ENCODE measurements at places on chromosomes 6 and 20. TPM values are rescaled to one million over a fixed set of nuclear protein-coding genes. Genes with fewer than 3 reads are reported as not detected.
A peak's percentile ranks its signal among the peaks of the same experiment; 100 is the strongest.

- no peak for DNase-seq
- H3K4me1 ChIP-seq = no peaks in the 10 kb centered on the region
- peaks cover 9% of the 10 kb centered on the region for H3K27me3 ChIP-seq
- no peaks in the 10 kb centered on the region for H3K36me3 ChIP-seq
- no peak overlapping the region for H3K27ac ChIP-seq
These were observed 290.2 kb downstream of the PHACTR1 start for GRCh38 chr6:13006578-13007300.

DNA sequence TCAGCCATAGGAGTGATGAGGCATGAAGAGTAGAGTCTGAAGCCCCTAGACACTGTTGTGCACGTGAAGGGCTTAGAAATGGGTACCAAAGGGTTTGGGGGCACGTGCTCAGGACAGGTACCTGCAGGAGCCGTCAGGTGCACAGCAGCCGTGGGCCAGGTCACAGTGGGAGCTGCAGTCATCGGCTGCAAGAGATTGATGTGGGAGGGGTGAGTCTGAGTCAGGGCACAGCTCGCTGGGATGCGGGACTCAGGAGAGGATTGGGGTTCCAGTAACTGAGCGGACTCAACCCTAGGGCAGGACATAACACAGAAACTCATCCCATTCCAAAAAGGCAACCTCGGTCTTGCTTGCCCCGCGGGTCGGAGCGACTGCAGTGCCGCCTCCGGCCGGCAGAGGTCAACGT is 1.1 kb downstream of the DLK2 start:
- H3K4me1 ChIP-seq = peaks cover 15% of the 10 kb centered on the region
- H3K27ac ChIP-seq = peak overlapping the region; percentile 45
- no peaks in the 10 kb centered on the region for H3K27me3 ChIP-seq
- no peak overlapping the region for H3K4me3 ChIP-seq

DNA sequence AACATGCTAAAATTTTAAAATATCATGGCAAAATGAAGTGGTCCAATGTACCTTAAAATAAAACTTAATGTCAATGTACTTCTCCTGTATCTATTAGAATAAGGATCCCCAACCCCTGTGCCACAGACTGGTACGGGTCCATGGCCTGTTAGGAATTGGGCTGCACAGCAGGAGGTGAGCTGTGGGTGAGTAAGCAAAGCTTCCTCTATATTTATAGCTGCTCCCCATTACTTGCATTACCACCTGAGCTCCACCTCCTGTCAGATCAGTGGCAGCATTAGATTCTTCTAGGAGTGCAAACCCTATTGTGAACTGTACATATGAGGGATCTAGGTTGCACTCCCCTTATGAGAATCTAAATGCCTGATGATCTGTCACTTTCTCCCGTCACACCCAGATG is 86.0 kb downstream of the SLC16A10 start:
- H3K4me1 ChIP-seq = peaks cover 42% of the 10 kb centered on the region
- peak overlapping the region; percentile 51 for H3K27ac ChIP-seq
- no peaks in the 10 kb centered on the region for H3K36me3 ChIP-seq
- no peaks in the 10 kb centered on the region for H3K27me3 ChIP-seq
- peak overlapping the region; percentile 75 for H3K4me3 ChIP-seq

DNA sequence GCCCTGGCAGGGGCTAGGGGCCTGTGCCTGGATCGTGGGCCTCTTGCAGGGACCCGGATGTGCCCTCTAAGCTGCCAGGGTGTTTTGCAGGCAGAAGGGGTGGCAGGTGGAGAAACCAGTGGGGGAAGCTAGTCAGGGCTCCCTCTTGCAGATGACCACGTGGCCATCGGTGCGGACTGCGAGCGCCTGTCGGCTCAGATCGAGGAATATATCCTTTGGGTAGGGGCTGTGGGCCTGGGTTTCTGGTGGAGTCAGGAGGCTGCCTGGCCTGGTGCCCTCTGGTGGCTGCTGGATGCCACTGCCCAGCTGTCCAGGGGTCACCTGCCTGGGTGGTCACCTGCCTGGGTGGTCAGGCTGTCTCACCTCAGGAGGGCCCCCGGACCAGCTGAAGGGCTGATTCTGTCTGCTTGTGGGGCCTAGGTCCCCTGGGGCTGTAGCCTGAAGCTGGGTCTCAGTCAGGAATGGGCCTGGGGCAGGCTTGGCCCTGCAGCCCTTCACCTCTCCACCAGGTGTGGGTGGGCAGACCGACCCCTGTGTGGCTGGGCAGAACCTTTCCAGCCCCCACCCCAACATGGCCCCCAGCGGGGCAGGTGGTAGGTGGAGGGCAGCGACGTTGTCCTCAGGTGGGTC is 6.7 kb downstream of the TCEA2 start:
- peaks cover 14% of the 10 kb centered on the region for H3K36me3 ChIP-seq
- H3K27ac ChIP-seq = no peak overlapping the region
- DNase-seq = no peak
- H3K27me3 ChIP-seq = no peaks in the 10 kb centered on the region

- H3K4me1 ChIP-seq = no peaks in the 10 kb centered on the region
- no peak overlapping the region for H3K27ac ChIP-seq
- H3K27me3 ChIP-seq = peaks cover 8% of the 10 kb centered on the region
These were observed 89.2 kb downstream of the DNAH8 start for GRCh38 chr6:38804358-38804757.

DNA sequence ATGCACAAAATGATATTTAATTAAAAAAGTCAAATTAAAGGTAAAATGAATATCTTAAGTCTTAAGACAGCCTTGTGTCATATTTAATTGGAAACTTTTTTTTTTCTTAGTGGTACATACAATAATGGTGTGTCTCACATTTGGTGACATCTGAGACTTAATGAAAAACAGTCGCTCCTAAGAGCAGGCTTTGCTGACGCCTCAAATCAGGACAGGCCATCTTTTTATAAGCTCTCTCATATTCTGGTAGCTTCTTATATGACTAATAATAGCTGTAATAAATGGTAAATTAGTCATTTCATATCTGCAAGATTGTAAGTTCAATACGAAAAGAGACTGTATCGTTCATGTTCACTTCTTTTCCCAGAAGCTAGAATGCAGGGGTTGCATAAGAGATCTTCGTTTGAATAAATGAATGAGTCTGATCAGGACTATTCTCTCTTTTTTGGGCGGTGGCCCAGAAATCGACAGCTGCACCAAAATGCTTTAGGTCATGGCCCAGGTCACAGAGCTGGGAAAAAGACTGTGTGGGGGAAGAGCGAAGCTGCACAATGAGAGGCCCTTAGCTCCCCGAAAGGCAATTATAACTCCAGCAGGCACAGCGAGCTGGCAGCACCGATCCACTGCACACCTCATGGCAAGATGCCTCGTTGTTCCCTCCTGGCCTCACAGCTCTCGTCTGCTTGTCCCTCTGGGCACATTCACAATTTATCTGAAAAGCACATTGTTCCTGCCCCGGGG is 69.4 kb downstream of the NRN1 start:
- H3K27ac ChIP-seq = no peak overlapping the region
- H3K4me1 ChIP-seq = no peaks in the 10 kb centered on the region
- peaks cover 13% of the 10 kb centered on the region for H3K27me3 ChIP-seq
- no peak overlapping the region for H3K4me3 ChIP-seq

DNA sequence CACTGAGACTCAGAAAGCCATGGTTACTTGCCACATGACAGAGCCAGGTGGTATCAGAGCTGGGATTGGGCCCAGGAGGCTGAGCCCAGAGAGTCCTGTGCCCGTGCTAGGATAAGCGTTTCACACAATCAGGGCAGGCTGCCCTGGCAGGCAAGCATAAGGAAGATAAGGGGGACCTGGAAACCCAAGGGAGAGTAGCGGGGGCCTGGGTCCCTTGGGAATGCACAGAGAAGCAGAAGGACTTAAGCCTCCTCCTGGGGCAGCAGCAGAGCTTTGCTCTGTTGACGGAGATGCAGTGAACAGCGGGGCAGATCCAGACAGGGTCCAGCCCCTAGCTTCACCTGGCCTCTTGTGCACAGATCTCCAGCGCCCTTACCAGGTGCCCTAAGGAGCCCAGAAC is 8.7 kb downstream of the TRIB3 start:
- no peaks in the 10 kb centered on the region for H3K4me1 ChIP-seq
- peaks cover 55% of the 10 kb centered on the region for H3K36me3 ChIP-seq
- DNase-seq = no peak
- no peak overlapping the region for H3K4me3 ChIP-seq
- H3K27me3 ChIP-seq = no peaks in the 10 kb centered on the region

GRCh38 chr6:101663100-101663499 is 269.6 kb downstream of the GRIK2 start:
- no peaks in the 10 kb centered on the region for H3K36me3 ChIP-seq
- H3K27me3 ChIP-seq = no peaks in the 10 kb centered on the region

Gene OPRM1
- not detected for total RNA-seq

Gene ID4
- not detected for total RNA-seq

Gene RBM38
- 322 TPM for total RNA-seq

Measured in CD4-positive, CD25-positive, alpha-beta regulatory T cell (primary cell).